ENCODE measurements at places on chromosomes 12 and 14. TPM values are rescaled to one million over a fixed set of nuclear protein-coding genes. Genes with fewer than 3 reads are reported as not detected.

KRT78 gene
- not detected for total RNA-seq

HOXC10 gene
- not detected for total RNA-seq

- DNase-seq, result no peak
- H3K4me3 ChIP-seq, result peak overlapping the region; percentile 63
- H3K27ac ChIP-seq, result peak overlapping the region; percentile 72
- H3K36me3 ChIP-seq, result peaks cover 11% of the 10 kb centered on the region
These were observed 2.9 kb downstream of the RFX4 start for GRCh38 chr12:106585521-106586277.

DNA sequence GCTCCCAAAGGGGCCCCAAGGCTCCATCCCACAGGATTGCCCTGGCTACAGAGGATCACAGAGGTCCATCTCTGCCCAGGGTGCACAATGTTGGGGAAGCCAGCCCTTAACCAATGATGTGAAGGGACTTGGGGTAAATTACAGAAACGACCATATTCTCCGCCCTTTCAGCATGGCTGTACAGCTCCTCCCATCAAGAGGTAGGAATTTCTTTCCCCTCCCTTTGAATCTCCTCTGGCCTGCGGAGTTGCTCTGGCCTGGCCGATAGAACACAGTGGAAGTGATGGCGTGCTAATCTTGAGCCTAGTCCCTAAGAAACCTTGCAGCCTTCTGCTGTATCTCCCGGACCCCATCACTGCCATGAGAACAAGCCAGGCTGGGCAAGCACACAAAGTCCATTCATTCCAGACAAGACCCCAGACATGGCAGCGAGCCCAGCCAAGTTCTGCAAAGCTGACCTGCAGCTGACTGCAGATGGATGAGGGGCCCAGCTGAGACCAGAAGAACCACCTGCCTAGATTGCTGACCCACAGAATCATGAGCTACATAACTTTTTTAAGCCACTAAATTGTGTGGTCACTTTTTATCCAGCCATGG, 6.9 kb upstream of the IFI27 start:
- H3K4me1 ChIP-seq, result peaks cover 30% of the 10 kb centered on the region
- no peaks in the 10 kb centered on the region for H3K27me3 ChIP-seq
- H3K4me3 ChIP-seq, result no peak overlapping the region

SLC7A8 gene
- total RNA-seq, result 8.6 TPM

RAD51B gene
- total RNA-seq, result 28.9 TPM

STON2 gene
- total RNA-seq, result 63.6 TPM

DNA sequence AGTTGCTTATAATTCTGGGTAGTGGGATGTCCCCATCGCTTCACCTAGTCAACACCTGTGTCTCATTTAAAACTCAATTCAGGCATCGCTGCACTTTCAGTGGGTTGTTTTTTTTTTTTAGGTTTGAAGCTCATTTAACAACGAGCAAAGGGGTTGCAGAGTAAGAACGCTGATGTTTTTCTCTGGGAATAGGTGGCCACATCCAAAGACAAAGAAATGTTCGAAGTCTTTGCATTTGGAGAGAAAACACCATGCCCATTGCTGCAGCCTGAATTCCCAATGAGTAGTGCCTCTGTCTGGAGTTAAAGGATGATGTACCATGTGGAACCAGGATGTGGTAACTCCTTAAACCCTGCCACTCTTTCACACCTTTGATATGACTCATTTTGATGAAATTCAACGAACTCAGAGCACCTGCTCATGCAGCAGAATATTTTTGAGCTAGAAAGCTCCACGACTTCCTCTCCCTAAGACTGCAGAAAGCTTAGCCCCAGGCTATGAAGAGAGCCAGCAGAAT, 35.1 kb upstream of the BATF start:
- H3K27me3 ChIP-seq, result no peaks in the 10 kb centered on the region
- DNase-seq, result no peak
- no peak overlapping the region for H3K4me3 ChIP-seq
- H3K36me3 ChIP-seq, result no peaks in the 10 kb centered on the region
- no peak overlapping the region for H3K27ac ChIP-seq
- H3K4me1 ChIP-seq, result no peaks in the 10 kb centered on the region

DNA sequence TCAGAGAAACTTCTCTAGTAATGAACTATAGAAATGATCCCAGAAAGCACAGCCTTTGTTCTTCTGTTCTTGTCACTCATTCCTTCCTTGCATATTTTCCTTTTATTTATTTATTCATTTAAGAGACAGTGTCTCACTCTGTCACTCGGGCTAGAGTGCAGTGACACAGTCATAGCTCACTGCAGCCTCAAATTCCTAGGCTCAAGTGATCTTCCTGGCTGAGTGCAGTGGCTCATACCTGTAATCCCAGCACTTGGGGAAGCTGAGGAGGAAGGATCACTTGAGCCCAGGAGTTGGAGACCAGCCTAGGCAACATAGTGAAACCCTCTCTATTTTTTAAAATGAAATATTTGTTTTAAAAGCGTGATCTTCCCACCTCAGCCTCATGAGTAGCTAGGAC, 11.5 kb downstream of the TECPR2 start:
- H3K27me3 ChIP-seq, result no peaks in the 10 kb centered on the region
- peaks cover 13% of the 10 kb centered on the region for H3K36me3 ChIP-seq
- no peak overlapping the region for H3K27ac ChIP-seq
- no peaks in the 10 kb centered on the region for H3K4me1 ChIP-seq

GRCh38 chr12:131827961-131828534, at the start of gene MMP17:
MMP17 (plus strand) TSS chr12:131828393; CDS start chr12:131828495, 102 bp downstream.
- H3K4me1 ChIP-seq, result peaks cover 57% of the 10 kb centered on the region
- peak within 1 kb of the TSS; percentile 67 for H3K27ac ChIP-seq
- H3K27me3 ChIP-seq, result peaks cover 7% of the 10 kb centered on the region
- H3K36me3 ChIP-seq, result peaks cover 6% of the 10 kb centered on the region
- H3K4me3 ChIP-seq, result peak within 1 kb of the TSS; percentile 62

DNA sequence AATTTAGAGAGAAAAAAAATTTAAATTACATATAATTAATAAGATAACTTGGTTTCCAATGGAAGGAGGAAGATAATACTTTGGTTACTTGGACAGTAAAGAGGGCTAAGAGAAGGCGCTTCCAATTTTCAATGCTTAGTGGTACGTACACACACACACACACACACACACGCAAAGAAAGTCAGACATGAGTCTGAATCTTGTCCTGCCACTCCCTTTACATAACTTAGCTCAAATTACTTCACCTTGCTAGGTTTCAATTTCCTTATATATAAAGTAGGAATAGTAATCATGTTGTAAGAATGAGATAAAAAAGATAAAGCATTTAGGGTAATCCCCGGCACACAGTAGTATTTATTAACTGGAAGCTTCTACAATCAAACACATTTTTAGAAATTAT, 39.7 kb upstream of the VCPKMT start:
- H3K4me3 ChIP-seq, result no peak overlapping the region
- H3K27me3 ChIP-seq, result no peaks in the 10 kb centered on the region
- DNase-seq, result no peak
- H3K36me3 ChIP-seq, result peaks cover 24% of the 10 kb centered on the region
- no peak overlapping the region for H3K27ac ChIP-seq
- H3K4me1 ChIP-seq, result no peaks in the 10 kb centered on the region

OLR1 gene
- 6.3 TPM for total RNA-seq

- no peaks in the 10 kb centered on the region for H3K36me3 ChIP-seq
- no peak overlapping the region for H3K27ac ChIP-seq
- DNase-seq, result no peak
- H3K27me3 ChIP-seq, result no peaks in the 10 kb centered on the region
- H3K4me3 ChIP-seq, result no peak overlapping the region
These were observed 472.3 kb upstream of the SOX5 start for GRCh38 chr12:24421759-24422158.
